Spleen (tissue), 13 donors: ENCODE measurements at places on chromosomes 6 and 20. TPM values are rescaled to one million over a fixed set of nuclear protein-coding genes. Genes with fewer than 3 reads are reported as not detected.
A peak's percentile ranks its signal among the peaks of the same experiment; 100 is the strongest.

The CGA gene
- not detected for total RNA-seq

The DLL1 gene
- 56.8 TPM for total RNA-seq

The DUSP22 gene
- total RNA-seq = 81.3 TPM

The TFAP2B gene
- total RNA-seq = not detected

The SLC22A3 gene
- total RNA-seq = 0.70 TPM

The MUC21 gene
- total RNA-seq = not detected

The FILIP1 gene
- 0.34 TPM for total RNA-seq

The ZNF165 gene
- total RNA-seq = 2.0 TPM

The PTK6 gene
- total RNA-seq = 0.28 TPM

DNA sequence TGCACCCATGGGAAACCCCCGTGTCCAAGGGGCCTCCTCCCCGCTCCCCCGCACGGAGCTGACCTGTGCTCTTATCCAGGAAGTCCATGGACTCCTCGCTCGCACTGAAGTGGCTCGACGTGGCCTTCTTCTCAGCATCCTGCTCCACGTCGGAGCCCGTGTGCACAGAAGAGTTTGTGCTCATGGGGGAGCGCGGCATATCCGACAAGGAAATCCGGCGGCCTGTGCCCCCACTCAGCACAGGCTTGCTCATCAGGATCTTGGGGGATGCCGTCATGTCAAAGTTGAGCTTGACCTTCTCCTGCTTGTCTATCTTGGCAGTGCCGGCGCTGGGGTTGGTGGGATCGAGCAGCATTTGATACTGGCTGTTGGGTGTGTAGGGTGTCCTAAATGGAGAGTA lies 80.2 kb downstream of the ZMYND8 start:
- peaks cover 31% of the 10 kb centered on the region for H3K36me3 ChIP-seq
- H3K4me3 ChIP-seq = no peak overlapping the region
- no peak for DNase-seq
- H3K27ac ChIP-seq = no peak overlapping the region

DNA sequence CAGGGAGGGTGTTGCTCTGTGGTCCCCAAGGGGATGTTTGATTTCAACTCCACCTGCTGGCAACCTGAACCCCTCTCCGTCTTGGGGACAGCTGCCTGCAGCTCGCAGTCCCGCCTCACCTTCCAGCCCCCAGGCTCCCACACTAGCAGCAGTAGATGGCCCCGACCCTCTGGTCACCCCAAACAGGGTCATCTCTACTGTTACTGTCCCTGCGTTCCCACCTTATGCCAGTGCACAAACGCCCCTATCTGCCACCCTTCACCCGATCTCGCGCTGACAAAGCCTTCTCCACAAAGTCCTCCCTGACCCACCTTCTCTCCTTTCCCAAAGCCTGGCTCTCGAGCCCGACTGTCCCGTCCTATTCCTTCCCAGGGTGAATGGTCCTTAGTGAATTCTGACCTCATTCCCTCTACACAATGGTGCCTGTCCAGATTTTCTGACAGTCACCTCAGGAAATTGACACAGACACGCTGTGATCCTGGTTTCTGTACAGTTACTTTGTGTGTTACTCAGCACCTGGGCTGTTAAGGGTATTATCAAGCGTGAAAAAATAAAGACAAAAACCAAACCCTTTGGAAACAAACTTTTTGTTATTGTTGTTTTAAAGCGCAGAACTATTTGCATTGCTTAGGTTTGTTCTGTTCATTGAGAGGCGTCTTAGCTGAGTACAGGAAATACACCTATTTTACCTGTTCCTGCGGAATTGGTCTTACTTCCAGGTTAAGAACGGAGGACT lies 728 bp downstream of the FUT9 start:
- no peaks in the 10 kb centered on the region for H3K4me1 ChIP-seq
- H3K27ac ChIP-seq = no peak overlapping the region
- H3K4me3 ChIP-seq = no peak overlapping the region
- DNase-seq = peak; percentile 43

- no peak overlapping the region for H3K27ac ChIP-seq
- H3K4me3 ChIP-seq = no peak overlapping the region
- no peaks in the 10 kb centered on the region for H3K4me1 ChIP-seq
- no peaks in the 10 kb centered on the region for H3K27me3 ChIP-seq
Measured at GRCh38 chr20:48314925-48315592, 512.7 kb downstream of the PREX1 start.

DNA sequence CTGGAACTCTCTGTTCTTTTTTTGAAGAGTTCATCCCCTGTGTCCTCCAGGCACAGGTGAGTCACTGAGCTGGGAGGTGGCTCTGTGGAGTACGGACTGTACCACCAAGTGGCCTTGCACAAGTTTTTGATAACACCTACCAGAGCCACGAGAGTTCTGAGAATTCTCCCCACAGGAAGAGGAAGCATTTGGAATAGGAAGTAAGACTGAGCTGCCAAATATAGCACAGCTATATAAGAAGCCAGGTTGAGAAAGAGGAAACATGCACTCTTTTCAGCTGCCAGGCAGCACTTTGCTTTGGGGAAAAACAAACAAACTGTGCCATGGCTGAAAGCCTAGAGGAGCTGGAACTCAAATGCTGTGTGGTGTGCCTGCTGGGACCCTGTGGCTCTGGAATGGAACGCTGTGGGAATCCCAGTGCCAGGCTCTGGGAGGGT lies 70.8 kb upstream of the RIPOR2 start:
- H3K27me3 ChIP-seq = no peaks in the 10 kb centered on the region
- H3K4me1 ChIP-seq = peaks cover 9% of the 10 kb centered on the region
- DNase-seq = peak; percentile 87
- peak overlapping the region; percentile 12 for H3K4me3 ChIP-seq
- H3K36me3 ChIP-seq = no peaks in the 10 kb centered on the region

- H3K27me3 ChIP-seq = no peaks in the 10 kb centered on the region
- H3K4me1 ChIP-seq = peaks cover 100% of the 10 kb centered on the region
- DNase-seq = no peak
Measured at GRCh38 chr6:13700232-13700631, 11.4 kb downstream of the RANBP9 start.

DNA sequence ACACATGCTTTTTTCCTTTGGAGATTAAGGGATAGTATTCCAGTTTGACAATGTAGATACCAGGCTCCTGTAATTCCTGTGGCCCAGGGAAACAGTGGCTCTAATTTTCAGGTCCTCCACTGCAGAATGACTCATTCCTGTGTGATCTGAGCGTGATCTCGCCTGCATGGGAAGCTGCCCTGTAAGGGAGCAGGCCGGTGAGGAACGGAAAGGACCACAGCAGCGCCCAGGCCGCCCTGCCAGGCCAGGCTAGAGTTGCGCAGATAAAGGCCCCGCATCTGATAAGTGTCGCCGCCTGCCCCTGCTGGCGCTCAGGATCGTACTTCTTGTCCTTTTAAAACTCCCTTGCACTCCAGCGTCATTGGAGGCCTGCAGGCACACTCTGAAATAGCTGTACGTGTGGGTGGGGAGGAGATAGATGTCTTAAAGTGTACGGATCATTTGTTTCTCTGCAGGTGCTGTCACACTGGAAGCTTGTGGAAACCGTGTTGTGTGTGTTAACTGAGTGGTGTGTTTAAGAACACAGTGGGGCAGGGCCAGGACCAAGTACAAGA lies 60.7 kb downstream of the SYNJ2 start:
- no peak overlapping the region for H3K27ac ChIP-seq
- peaks cover 7% of the 10 kb centered on the region for H3K4me1 ChIP-seq
- no peaks in the 10 kb centered on the region for H3K27me3 ChIP-seq
- no peaks in the 10 kb centered on the region for H3K36me3 ChIP-seq
- DNase-seq = no peak

GRCh38 chr20:24762371-24762770 lies 186.7 kb upstream of the CST7 start:
- H3K27me3 ChIP-seq = no peaks in the 10 kb centered on the region
- H3K27ac ChIP-seq = no peak overlapping the region
- no peak overlapping the region for H3K4me3 ChIP-seq
- no peaks in the 10 kb centered on the region for H3K36me3 ChIP-seq
- DNase-seq = peak; percentile 52

DNA sequence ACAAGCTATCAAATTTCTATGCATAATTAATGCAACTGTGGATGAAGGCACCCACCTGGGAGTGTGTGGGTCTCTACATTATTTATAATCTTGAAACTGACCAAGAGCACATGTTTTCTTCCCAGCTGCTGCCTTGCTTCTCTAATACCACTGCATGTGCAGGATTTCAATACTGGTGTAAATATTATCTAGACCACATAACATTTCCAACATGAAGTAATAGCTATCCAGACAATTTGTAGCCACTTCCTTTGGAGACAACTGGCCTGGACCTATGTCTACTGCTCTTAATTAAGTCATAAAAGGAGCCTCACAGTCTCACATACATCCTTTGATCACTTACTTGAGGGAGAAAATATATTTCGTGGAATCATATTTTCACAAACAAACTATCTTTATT lies 180.7 kb downstream of the HIVEP2 start:
- H3K4me3 ChIP-seq = no peak overlapping the region
- H3K4me1 ChIP-seq = no peaks in the 10 kb centered on the region
- no peaks in the 10 kb centered on the region for H3K27me3 ChIP-seq
- DNase-seq = no peak
- no peak overlapping the region for H3K27ac ChIP-seq
- peaks cover 78% of the 10 kb centered on the region for H3K36me3 ChIP-seq

DNA sequence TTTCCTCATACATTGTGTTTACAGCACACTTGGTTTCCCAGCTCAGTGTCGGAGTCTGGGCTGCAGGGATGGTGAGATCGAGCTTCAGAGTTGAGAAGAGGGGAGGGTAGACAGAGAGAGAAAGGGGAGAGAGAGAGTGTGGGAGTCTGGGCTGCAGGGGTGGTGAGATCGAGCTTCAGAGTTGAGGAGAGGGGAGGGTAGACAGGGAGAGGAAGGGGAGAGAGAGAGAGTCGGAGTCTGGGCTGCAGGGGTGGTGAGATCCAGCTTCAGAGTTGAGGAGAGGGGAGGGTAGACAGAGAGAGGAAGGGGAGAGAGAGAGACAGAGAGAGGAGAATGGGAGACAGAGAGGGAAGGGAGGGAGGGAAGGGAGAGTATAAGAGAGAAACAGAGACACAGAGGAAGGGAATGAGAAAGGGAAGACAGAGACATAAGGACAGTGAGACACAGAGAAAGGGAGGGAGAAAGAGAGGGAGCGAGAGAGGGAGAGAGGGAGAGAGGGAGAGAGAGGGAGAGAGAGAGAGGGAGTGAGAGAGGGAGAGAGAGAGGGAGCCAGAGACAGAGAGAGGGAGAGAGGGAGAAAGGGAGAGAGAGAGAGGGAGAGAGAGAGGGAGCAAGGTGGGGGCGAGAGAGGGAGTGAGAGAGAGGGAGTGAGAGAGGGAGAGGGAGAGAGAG lies 222.7 kb upstream of the GMDS start:
- H3K27me3 ChIP-seq = peaks cover 23% of the 10 kb centered on the region
- no peak overlapping the region for H3K4me3 ChIP-seq
- DNase-seq = no peak
- H3K36me3 ChIP-seq = no peaks in the 10 kb centered on the region
- no peak overlapping the region for H3K27ac ChIP-seq
- H3K4me1 ChIP-seq = no peaks in the 10 kb centered on the region

DNA sequence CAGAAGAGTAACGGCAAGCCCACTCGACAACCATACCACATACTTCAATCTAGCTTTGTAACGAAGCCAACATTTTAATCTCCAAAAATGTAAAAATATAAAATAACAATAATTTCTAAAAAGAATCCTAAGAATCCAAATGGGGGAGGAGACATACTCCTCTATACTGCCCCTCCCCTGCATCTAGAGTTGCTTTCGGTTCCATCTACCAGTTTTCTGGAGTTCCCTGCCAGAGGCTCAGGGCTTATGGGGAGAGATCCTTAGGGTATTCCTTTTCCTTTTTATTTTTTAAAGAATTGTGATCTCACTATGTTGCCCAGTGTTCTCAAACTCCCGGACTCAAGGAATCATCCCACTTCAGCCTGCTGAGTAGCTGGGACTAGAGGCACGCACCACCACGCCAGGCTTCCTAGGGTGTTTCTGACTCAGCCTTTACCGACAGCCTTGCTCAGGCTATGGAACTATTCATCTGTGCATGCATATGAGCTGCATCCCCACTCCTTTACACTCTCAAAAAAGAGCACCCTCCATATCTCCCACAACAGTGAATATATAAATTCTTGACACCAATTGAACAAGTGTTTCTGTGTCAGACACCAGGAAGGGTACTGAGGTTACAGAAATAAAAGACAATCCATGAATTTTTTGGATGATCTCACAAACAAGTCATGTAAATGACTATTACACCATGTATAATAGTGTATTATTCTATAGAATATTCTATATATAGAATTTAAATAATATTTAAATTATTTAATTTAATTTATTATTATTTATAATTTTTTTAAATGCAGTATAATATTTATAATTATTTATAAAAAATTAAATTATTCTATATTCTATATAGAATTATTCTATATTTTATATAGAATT lies 40.7 kb upstream of the UBR2 start:
- H3K4me3 ChIP-seq = no peak overlapping the region
- H3K27me3 ChIP-seq = no peaks in the 10 kb centered on the region
- no peak for DNase-seq

GRCh38 chr20:62782149-62782892 lies 14.0 kb upstream of the MRGBP start:
- H3K27ac ChIP-seq = no peak overlapping the region
- no peak for DNase-seq
- no peaks in the 10 kb centered on the region for H3K27me3 ChIP-seq
- H3K36me3 ChIP-seq = no peaks in the 10 kb centered on the region

DNA sequence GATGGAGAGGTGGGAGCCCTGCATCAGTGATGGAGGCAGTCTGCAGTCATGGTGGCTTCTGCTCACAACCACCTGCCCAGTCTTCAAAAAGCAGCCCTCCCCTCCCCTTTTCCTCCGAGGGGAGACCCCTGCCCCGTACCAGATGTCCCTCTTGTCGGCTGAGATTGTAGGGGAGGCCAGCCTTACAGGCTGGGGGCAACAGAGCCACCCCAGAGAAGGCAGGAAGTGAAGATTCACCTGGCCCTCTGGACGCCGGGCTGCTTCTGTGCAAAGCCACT lies 4.5 kb downstream of the TNFRSF6B start:
- no peaks in the 10 kb centered on the region for H3K27me3 ChIP-seq
- no peak overlapping the region for H3K27ac ChIP-seq
- peaks cover 84% of the 10 kb centered on the region for H3K4me1 ChIP-seq
- H3K36me3 ChIP-seq = peaks cover 30% of the 10 kb centered on the region
- H3K4me3 ChIP-seq = no peak overlapping the region

DNA sequence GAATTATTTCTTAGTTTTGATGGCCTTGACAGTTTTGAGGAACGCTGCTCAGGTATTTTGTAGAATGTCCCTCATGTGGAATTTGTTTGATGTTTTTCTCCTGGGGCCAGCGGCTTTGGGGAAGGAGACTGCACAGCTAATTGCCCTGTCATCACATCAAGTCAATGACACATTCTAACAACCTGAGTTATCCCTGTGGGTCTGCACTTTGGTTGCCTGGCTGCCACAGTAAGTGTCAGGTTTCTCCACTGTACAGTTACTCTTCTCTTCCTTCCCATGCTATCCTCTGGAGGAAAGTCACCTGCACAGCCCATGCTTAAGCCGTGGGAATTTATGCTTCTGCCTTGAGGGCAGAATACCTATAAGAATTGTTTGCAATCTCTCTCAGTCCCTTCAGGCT lies 1.4 kb upstream of the TREML4 start:
- no peaks in the 10 kb centered on the region for H3K36me3 ChIP-seq
- H3K27me3 ChIP-seq = no peaks in the 10 kb centered on the region
- DNase-seq = no peak
- no peaks in the 10 kb centered on the region for H3K4me1 ChIP-seq
- H3K27ac ChIP-seq = no peak overlapping the region

GRCh38 chr6:143107440-143107839 lies 46.8 kb downstream of the AIG1 start:
- no peak overlapping the region for H3K4me3 ChIP-seq
- no peak overlapping the region for H3K27ac ChIP-seq
- no peaks in the 10 kb centered on the region for H3K27me3 ChIP-seq
- H3K4me1 ChIP-seq = no peaks in the 10 kb centered on the region
- H3K36me3 ChIP-seq = no peaks in the 10 kb centered on the region

- no peaks in the 10 kb centered on the region for H3K36me3 ChIP-seq
- no peak overlapping the region for H3K4me3 ChIP-seq
- no peaks in the 10 kb centered on the region for H3K27me3 ChIP-seq
- DNase-seq = no peak
- H3K27ac ChIP-seq = no peak overlapping the region
Measured at GRCh38 chr6:56147766-56148165, 99.6 kb downstream of the COL21A1 start.
